ENCODE measurements at places on chromosomes 3 and 15. TPM values are rescaled to one million over a fixed set of nuclear protein-coding genes. Genes with fewer than 3 reads are reported as not detected.

- DNase-seq: no peak
These were observed 575.4 kb downstream of the NAALADL2 start for GRCh38 chr3:175434561-175434960.

- DNase-seq: no peak
These were observed 68.1 kb downstream of the ADAMTSL3 start for GRCh38 chr15:83721981-83722380.

The NPAP1 gene
- polyA plus RNA-seq: 0.30 TPM

GRCh38 chr3:12601072-12601471 lies 44.2 kb downstream of the MKRN2 start:
- DNase-seq: no peak

GRCh38 chr3:41975416-41976103 lies 13.7 kb upstream of the ULK4 start:
- no peak for DNase-seq

The AMT gene
- polyA plus RNA-seq: 37.6 TPM

- no peak for DNase-seq
These were observed 283.7 kb downstream of the GBE1 start for GRCh38 chr3:81477740-81478139.

The MASP1 gene
- polyA plus RNA-seq: 9.7 TPM

DNA sequence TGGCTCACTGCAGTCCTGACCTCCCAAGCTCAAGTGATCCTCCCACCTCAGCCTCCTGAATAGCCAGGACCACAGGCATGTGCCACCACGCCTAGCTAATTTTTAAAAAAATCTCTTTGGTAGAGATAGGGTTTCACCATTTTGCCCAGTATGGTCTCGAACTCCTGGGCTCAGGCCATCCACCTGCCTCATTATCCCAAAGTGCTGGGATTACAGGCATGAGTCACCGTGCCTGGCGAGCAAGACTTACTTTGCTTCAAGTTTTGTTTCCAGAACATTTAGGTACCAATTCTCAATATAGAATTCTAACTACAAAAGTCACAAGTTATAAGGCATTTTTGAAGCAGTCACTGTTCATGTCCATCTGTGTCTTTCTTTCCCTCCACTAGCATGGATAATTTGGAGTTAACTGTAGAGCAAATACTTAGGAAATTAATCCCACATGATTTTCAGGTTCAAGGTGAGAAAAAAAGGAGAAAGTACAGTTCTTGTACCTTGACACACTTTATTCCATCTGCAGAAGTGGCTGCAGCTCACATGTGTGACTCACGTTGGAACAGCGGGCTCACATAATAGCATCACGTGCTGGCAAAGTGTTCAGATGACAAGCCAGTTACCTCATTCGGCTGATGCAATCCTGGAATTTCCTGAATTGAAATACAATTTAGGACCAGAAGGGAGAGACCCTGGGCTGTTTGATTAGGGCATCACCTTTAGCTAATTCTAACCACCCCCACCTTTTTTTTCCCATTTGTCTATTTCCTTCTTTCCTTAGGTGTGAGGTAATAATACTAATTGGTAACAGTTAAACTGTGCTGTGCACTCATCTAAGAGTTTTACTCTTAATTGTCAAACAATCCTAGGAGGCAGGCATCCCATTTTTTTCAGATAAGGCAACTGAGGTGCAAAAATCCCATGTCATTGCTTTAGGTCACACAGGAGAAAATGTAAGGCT lies 46.9 kb upstream of the NEDD4 start:
- DNase-seq: peak; percentile 44

- no peak for DNase-seq
These were observed 5.3 kb upstream of the LIPC start for GRCh38 chr15:58426501-58426900.

The SCN5A gene
- polyA plus RNA-seq: 1.1 TPM

DNA sequence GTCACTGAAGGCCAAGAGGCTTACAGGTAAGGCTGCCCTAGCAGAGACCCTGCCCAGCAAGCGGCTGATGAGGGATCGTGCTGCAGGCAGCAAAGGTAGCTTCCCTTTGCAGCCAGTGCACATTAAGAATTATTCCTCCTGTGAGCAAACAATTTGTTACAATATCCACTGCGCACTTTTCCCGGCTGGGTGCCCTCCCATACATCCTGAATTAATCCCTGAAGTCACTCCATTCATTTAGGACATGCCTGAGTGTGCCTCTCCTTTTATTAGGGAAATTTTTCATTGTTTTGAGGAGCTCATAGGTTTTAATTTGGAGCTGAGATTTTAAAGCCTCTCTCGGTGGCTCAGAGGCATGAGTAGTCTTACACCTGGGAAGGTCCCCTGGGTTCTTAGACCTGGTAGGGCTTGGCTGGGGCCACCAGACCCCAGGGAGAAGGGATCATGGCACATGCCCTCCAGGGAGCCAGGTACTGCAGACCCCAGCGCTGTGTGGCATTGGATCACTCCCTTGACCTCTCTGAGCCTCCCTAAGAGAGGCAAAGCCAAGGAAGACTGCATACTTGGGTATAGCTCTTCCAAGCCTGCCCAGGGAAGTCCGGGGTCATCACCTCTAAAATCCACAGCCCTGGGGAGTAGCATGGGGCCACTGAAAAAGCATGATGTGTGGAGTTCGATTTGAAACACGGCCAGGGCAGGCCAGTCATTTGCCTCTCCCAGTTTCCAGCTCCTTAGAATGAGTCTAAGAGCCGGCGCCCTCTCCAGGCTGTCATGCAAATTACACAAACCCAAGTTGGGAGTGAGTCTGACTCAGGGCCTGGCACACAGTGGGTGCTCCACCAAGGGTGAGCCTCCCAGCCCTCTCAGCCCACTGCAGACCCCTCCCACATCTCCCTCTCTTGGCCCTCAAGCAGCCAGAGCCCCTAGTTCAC lies 151.9 kb upstream of the LINGO1 start:
- no peak for DNase-seq

GRCh38 chr3:152173627-152174026 lies 95.1 kb upstream of the MBNL1 start:
- no peak for DNase-seq

GRCh38 chr3:108518895-108519294 lies 8.5 kb upstream of the MYH15 start:
- no peak for DNase-seq

DNA sequence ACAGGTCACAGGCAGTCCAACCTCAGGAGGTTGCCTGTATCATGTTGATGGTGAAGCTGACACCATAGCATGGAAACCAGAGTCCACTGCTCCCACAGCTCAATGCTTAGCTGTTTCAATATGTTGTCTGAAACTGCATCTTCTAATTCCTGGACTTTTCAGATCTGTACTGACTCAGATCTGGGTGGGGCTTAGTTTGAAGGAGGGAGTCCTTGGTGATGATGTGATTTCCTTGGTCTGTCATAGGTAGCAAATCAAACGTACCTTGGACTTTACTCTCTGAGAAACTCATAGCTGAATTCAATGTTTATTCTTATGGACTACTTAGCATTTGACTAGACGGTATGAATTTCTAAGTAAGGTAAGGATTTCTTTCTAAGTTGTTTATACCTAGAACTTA lies at the start of gene HHLA2:
Gene HHLA2 (plus strand): TSS at position 310 of the 400 bp plus-strand sequence. CDS start 55,266 bp downstream, outside the sequence.
- DNase-seq: no peak

- DNase-seq: no peak
These were observed 20.9 kb downstream of the PIK3R4 start for GRCh38 chr3:130725746-130726145.

The TMCC1 gene
- 22.0 TPM for polyA plus RNA-seq

The GTF2E1 gene
- 19.2 TPM for polyA plus RNA-seq

The CCK gene
- polyA plus RNA-seq: 0.37 TPM

GRCh38 chr3:111321786-111322185 lies 220.2 kb upstream of the CD96 start:
- no peak for DNase-seq

GRCh38 chr3:195868336-195868865 lies 40.0 kb downstream of the TNK2 start:
- DNase-seq: no peak

- no peak for DNase-seq
These were observed 127.6 kb upstream of the SPATA12 start for GRCh38 chr3:56932866-56933265.

The RCN2 gene
- 201 TPM for polyA plus RNA-seq

- DNase-seq: no peak
These were observed 29.2 kb upstream of the PRICKLE2 start for GRCh38 chr3:64254443-64254842.

The GCHFR gene
- polyA plus RNA-seq: 29.7 TPM

The ITIH3 gene
- 8.0 TPM for polyA plus RNA-seq

The DLEC1 gene
- 0.48 TPM for polyA plus RNA-seq

The WDR93 gene
- 4.1 TPM for polyA plus RNA-seq

- peak; percentile 73 for DNase-seq
These were observed 17.3 kb downstream of the DPH3 start for GRCh38 chr3:16247282-16248061.

DNA sequence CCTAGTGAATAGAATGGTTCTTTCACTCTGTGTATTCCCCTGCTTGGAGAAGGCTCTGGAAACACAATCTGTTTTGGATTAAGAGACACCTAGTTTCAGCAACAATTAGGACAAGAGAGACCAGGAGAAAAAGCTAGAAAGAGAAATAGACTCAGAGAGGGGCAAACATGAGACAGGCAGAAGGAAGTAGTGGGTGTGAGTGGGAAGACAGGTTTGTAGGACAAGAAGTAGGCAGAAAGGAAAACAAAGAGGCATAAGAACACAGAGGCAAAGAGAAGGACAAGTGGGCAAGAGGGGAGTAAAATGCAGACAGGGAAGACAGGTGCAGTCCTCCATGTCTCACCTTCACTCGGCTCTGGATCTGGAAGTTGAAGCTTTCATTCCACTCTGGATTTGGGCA lies 13.5 kb downstream of the PLA2G4E start:
- no peak for DNase-seq

The EPB42 gene
- polyA plus RNA-seq: 1.1 TPM

The LOXL1 gene
- polyA plus RNA-seq: 84.0 TPM

The CLDN11 gene
- 225 TPM for polyA plus RNA-seq

DNA sequence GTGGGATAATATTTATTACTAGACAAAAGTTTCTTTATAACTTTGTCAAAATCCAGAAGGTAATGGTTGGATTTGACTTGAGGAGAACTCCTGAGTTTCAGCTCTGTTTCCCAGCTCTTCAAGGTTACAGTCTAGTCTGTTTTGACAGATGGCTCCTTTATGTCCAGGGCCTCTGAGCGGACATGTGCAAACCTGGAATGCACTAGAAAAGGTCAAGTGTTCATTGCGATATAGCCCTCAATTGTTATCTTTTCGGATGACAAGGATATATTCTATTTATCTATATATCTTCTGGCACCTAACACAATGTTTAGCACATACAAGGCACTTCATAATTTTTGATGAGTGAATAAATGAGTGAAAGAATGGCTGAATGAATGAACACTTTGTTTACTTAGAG lies 513.2 kb upstream of the GOLIM4 start:
- no peak for DNase-seq

DNA sequence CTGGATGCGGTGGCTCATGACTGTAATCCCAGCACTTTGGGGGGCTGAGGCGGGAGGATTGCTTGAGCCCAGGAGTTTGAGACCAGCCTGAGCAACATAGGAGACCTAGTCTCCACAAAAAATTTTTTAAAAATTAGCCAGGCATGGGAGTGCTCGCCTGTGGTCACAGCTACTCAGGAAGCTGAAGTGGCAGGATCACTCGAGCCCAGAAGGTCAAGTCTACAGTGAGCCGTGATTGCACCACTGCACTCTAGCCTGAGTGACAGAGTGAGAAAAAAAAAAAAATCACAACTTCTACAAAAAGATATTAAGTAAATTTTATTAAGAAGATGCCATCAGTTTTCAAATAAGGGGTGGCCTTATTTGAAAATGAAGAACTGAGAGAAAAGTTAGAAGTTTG lies 11.9 kb upstream of the PLA2G4D start:
- no peak for DNase-seq

- DNase-seq: no peak
These were observed 751.7 kb downstream of the CADM2 start for GRCh38 chr3:85710490-85710889.

The PRKAR2A gene
- 49.8 TPM for polyA plus RNA-seq

The OR4M2 gene
- not detected for polyA plus RNA-seq

The SCAANT1 gene
- 1.1 TPM for polyA plus RNA-seq

- peak; percentile 69 for DNase-seq
These were observed at the start of gene ZKSCAN7 for GRCh38 chr3:44554626-44555592. Gene ZKSCAN7, plus strand, starts transcription at chr3:44555193. Its CDS starts 1,855 bp downstream, at chr3:44557048.

The CLDN18 gene
- polyA plus RNA-seq: 1.8 TPM

Data from renal cortex interstitium (tissue), 15 donors.